ENCODE measurements at places on chromosomes 12 and 14.

DNA sequence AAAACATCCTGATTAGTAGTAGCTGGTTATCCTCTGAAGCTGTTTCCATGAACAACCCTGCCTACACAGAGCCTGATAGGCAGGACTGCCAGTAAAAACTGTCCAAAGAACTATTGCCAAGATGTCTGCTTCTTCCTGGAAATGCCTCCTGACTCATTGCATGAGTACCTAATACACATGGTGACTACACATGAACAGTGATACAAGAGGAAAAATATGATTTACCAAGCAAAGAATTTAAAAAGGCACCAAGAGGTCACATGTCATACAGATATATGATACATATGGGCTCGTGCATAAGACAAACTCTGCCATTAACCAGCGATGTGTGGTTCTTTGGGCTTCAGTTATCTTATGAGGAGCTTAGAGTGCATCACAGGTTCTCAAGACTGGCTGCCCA lies 552.3 kb downstream of the SLC16A7 start:
- no peak for DNase-seq

DNA sequence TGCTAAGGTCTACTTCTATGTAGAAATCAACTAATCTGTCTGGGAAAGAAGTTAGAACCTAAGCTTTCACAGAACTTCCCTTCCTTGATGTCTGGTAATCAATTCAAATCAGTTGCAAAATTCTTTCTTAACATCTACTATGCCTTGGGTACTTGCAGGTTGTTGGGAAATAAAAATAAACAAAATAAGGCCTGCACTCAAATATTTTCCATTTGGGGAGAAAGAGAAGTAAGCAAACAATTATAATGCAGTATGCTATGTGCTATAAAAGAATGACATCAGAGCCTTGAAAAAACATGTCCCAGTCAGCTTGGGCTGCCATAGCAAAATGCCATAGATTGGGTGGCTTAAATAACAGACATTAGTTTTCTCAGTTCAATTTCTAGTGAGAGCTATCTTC lies 425.9 kb upstream of the DCN start:
- no peak for DNase-seq

DNA sequence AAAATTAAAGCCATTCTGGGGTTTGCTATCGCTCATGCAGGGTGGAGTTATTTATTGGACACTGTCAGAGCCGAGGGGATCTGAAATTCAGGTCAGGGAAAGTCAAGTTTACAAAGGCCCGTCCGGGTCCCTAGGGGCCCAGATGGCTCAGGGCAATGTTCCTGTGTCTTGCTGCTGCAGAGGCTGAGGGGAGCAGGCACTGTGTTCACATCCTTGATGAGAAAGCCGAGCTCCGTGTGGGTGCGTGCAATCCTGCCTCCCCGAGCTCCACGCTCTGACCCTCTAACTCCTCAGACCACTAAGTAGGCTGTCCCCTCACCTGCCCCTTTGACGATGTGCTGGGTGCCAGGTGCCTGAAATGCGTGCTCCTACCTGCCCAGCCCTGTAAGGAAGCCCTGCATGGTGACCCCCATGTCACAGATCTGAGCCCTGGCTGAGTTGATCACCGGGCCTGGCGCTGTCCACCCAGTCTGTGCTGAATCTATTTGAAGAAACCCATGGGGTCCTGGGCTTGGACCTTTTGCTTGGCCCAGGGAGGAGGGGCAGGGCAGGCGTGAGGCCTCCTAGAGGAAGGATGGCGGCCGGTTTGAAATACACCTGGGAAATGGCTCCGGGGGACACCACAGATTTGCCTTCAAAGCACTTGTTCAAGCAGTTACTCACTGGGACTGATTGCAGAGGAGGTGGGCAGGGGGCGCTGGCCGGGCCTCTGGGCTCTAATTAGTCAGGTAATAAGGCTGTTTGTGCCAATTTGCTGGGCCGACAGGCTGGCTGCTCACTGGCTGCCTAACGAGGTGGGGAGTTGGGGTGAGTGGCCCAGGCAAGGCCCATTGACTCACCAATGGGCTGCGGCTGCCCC lies 204.3 kb downstream of the KIF26A start:
- no peak for DNase-seq

GRCh38 chr14:105602799-105603793 lies 76.7 kb downstream of the TMEM121 start:
- no peak for DNase-seq

GRCh38 chr12:69623970-69624369 lies 13.3 kb upstream of the LRRC10 start:
- DNase-seq, result no peak

- DNase-seq, result peak; percentile 76
Observed at GRCh38 chr14:51652168-51653078, 713 bp downstream of the FRMD6 start.

- no peak for DNase-seq
Observed at GRCh38 chr12:28955491-28955890, 193.6 kb upstream of the FAR2 start.

GRCh38 chr14:39005044-39005880 lies 97.8 kb downstream of the SEC23A start:
- DNase-seq, result no peak

DNA sequence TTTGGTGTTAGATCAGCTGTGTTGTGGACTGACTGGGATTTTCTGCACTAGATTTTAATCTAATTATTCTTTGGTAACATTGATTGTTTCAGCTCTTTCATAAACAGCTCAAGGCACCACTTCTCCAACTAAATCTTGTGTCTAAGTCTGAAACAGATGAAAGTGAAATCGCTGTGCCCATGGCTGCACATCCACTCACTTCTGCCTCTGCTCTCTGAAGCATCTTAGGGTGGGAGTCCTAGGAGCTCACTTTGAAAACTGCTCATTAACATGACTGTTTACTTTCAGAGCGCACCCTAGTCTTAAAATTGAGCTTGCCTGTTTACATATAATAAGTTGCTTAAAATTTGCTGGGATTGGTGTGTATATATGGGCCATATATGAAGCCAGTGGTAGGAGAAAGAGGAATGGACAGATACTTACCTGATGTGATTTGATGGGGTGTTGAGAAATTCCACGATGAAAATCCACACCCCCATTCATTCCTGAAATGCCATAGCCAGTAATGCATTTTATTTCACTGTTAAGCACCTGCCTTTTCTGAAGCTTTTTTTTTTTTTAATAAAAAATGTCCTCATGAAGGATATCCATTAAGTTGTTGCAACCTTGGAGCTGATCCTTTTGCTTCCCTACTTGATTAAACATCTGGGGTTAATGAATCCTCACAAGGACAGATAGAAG lies 52.8 kb downstream of the PPFIBP1 start:
- DNase-seq, result no peak
